ENCODE measurements at places on chromosomes 3 and 15.

DNA sequence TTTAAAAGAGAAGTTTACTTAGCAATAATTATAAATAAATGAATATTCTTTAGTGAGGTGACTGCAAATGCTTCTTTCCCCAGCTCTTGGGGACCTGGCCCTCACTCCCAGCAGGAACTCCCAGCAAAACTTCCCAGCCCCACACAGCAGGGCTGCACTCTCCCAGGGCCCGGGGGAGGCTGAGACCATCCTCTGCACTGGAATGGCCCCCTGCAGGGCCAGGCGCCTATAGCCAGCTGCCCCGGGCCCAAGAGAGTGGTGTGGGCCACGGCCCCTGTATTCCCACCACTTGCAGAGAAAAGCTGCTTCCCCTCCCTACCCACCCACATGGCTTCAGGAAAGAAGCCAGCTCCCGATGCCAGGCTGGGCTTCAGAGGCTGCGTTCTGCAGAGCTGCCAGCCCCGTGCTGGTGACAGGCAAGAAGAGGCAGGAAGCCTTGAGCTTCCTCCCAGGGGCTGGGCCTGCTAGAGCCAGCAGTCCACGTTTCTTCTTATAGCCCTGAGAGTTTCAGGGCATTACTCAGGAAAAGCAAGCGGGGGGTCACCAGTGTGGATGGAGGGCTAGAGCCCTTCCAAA is 20.0 kb downstream of the IDH2 start:
- no peak for DNase-seq

DNA sequence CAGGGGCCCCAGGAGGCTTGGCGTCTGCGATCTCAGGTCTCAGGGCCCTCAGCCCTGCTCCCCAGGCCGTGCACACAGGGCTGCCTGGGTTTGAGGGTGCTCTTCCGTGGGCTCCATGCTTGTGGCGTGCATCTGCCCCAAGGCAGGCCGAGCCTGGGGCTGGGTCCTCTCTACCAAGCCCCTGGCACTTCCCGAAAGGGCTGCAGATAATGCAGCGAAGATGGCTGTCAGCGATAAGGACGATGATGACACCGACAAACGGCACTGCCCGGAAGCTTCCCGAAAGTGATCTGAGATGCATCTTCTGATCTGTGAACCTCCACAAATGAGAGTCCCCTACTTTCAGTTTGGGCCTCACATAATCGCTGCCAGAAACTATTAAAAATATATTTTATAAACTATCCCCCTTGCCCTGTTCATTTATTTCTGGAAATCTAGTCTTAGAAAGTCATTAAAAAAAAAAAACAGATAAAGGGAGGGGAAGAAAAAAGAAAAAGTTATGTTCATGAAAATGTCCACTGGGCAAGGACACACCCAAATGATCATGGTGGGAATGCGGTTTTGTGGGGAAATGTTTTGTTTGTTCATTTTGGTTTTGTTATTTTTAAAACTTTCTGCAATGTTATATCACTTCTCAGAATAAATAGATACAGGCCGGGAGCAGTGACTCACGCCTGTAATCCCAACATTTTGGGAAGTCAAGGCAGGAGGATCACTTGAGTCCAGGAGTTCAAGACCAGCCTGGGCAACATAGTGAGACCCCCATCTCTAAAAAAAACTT is 51.5 kb downstream of the RPN1 start:
- DNase-seq: no peak

DNA sequence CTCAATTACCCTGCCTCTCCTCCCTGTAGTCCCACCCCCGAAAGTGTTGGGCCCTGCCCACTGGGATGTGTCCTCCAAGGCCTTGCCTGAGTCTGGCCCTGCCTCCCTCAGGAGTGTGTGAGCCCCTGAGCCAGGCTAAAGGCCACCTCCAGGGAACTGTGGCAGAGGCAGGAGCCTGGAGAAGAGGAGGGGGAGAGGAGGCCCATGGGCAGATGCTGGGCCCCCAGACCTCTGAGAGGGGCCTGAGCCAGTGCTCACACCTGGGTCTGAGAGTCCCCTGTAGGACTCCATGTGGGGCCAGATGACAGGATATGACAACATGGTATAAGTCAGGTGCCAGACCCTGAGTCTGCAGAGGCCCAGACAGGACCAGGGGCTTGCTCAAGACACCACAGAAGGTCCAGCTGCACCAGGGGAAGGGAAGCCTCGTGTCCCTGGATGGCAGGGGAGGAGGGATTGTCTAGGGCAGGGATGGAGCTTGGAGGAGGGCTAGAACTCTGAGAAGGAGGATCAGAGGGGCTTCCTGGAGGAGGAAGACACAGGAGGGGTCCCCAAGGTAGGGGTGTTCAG is 217.9 kb downstream of the TBC1D2B start:
- DNase-seq: no peak

GRCh38 chr15:48297668-48298067 is 33.6 kb upstream of the DUT start:
- no peak for DNase-seq

DNA sequence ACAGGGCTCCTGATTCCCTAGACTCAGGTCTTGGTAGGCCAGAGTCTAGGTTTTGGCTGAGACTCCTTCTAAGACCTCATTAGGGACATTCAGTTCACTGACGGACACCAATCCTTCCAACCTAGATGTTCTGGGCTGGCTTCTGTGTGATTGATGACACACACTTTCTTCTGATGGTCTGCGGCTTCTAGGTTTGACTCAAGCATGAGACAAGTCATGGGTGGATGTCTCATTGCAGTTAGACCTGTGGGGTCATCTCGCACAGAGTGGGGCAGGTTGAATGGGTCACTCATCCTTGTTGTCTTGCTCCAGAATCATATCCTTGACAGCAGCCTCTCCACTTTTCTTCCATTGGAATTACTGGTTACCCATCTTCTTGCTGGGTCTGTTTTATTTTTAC is 35.8 kb downstream of the ARNT2 start:
- DNase-seq: no peak

GRCh38 chr3:194952841-194953241 is 267.2 kb downstream of the FAM43A start:
- DNase-seq: no peak

- no peak for DNase-seq
Measured at GRCh38 chr15:60347480-60348049, 50.2 kb downstream of the ANXA2 start.

DNA sequence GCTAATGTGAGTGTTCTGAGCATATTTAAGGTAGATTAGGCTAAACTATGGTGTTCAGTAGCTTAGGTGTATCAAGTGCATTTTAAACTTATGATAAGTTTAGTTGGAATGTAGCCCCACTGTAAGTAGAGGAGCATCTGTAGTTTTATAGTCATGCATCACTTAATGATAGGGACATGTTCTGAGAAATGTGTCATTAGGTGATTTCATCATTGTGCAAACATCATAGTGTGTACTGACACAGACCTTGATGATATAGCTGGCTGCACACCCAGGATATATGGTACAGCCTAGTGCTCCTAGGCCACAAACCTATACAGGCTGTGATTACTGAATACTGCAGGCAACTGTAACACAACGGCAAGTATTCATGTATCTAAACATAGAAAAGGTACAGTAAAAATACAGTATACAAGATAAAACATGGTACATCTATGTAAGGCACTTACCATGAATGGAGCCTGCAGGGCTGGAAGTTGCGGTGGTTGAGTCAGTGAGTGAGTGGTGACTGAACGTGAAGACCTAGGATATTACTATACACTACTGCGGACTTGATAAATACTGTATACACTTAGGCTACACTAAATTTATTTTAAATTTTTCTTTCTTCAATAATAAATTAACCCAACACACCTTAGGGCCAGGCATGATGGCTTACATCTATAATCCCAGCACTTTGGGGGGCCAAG is 17.9 kb downstream of the DNAH1 start:
- no peak for DNase-seq

DNA sequence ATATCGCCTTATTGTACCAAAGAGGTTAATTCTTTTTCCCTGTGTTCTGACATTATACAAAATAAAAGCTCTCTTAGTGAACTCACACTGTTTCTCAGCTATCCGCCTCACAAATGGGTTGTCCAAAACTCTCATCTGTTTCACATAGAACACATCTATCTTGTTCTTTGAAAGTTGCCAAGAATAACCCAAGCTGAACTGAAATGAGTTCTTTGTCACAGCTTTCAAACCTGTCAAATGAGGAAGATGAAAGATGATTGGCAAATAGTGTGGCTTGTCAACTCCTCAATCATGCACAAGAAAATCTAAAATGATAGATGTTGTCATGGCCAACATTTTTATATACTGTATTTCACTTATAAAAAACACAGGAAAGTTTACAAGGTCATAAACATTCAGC is 168.1 kb upstream of the OSTN start:
- DNase-seq: no peak

DNA sequence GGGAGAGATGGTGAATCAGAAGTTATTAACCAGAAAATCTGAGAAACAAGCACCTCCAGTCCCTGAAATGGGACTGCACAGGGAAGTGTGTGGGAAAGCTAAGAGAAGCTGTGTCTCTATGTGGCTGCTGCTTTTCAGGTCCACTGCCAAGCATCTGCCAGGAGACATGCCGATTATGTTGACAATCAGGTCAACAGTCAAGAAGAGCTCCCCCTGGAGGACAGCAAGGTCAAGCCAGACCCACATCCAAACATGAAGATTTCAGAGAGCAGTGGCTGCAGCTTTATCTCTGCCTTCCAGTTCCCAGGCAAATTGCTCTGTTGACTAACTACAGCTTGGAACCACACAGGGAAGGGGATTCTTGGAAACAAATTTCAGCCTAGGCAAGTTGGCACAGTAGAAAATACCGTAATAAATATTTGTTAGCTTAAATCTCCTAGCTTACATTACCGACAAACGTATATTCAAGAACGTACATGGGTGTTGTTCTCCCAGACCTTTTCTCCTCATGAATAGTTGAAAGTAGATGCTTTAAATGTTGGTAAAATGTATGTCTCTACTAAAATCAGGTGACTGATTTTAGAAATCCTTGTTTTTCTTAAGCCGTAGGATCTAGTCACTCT is 394.5 kb upstream of the RARB start:
- no peak for DNase-seq

GRCh38 chr15:65385870-65386258 is 8.1 kb upstream of the IGDCC3 start:
- DNase-seq: no peak

- DNase-seq: peak; percentile 5
Measured at GRCh38 chr15:73258271-73259108, 110.3 kb downstream of the HCN4 start.

DNA sequence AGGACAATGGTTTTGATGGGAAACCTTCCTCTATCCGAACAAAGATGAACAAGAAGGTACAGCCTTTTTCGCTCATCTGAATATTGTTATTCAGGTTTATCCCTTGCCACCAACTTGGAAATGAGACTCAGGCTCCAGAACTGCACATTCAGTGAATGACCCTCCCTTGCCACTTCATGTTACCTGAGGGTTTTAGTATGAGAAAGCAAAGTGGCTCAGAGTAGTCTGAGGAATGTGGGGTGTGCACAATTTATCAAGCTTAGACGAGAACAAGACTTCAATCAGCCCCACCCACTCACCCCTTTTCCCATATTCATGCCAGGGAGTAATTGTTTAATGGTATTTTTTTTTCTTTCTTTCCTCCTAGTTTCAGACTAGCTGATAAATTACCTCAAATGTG is 265.3 kb upstream of the POU1F1 start:
- DNase-seq: no peak

DNA sequence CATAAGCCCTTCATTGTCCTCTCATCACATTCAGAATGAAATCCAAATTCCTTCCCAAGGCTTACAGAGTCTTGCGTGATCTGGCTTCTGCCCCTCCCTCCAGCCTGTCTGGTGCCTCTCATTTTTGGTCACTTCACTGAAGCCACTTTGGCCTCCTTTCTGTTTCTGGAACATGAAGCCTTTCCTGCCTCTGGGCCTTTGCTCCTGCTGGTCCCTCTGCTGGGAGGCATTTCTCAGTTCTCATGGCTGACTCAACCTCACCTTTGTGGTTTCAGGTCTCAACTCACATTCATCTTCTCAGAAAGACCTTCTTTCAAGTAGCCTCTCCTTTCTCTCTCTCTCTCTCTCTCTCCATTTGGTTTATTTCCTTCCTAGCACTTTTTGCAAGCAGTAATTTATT is 43.9 kb upstream of the BHLHE40 start:
- peak; percentile 8 for DNase-seq

- no peak for DNase-seq
Measured at GRCh38 chr3:112974894-112975293, at the start of gene CD200R1. TSS of gene CD200R1 (minus strand) at chr3:112975103. CDS start at chr3:112974857, 246 bp downstream.

GRCh38 chr3:183529717-183530116 is 25.8 kb downstream of the KLHL6 start:
- DNase-seq: no peak

GRCh38 chr3:45677033-45677446 is 12.2 kb upstream of the SACM1L start:
- DNase-seq: peak; percentile 58

DNA sequence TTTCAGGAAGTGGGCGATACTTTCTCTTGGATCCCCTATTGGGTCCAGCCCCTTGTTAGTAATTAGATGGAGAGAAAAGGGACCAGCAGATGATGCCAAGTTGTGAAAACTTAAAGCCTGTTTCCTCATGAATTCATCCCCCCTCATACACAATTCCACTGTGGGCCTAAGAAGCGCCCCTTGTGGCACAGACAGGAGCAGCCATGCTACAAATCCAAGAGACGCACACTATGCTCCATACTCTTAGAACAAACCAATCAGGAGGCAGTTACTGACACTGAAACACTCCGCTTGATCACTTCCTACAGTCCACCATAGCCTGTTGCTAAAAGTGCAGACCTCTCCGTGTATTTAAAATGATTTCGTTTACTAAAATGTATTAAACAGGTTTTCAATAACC is 111.3 kb upstream of the ARRDC4 start:
- DNase-seq: no peak

DNA sequence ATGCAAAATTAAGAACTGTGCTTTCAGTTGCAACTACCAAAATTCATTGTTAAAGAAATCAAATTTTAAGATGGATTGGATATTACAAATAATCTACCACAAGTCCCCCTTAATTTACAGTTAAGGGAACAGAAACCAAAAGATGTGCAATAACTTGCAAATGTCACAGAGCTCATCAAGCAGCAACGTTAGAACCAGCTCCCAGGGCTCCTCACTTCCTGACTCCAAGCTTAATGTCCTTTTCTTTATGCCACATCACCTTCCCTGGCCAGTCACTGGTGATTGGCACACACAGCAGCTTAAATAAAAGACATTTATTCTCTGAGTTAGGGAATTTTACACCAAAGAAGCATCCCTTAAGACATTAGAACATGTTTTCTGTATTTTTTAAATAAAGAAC is 159.7 kb downstream of the RSL24D1 start:
- DNase-seq: no peak

GRCh38 chr15:23866832-23867231 is 179.7 kb upstream of the NDN start:
- DNase-seq: no peak

- DNase-seq: no peak
Measured at GRCh38 chr3:151992326-151993041, 119.0 kb downstream of the SUCNR1 start.

DNA sequence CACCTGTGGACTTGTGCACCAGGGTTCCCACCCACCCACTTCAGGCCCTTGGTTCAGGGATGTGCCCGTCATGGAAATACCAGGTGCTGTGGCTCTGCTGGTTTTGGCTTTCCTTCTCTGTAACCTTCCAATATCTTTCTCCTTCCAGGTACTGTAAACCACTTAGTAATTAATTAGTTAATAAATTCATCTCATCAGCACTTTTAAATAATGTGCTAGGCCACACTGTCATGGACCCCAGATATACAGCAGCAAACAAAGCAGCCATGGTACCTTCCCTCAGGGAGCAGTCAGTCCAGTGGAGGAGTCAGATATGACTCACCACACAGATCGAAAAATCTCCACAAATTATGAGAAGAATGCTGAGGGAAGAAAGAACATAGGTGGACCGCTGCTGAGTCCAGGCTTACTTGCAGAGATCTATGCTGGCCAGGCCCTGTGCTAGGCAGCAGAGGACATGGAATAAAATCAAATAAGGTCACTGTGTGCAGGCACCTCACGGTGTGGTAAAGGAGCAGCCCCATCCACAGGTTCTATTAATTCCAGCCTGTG is 6.8 kb upstream of the GATA2 start:
- DNase-seq: no peak

All from stimulated activated CD4-positive, alpha-beta T cell treated with anti-CD3 and anti-CD28 coated beads, Interleukin-4, amount 100 ng/mL, for 24 hours (primary cell).